ENCODE measurements at places on chromosomes 7 and 10.

- DNase-seq = no peak
These were observed 48.3 kb downstream of the ZNF783 start for GRCh38 chr7:149310113-149310836.

- DNase-seq = no peak
These were observed 223.7 kb downstream of the CXCL12 start for GRCh38 chr10:44161184-44161583.

DNA sequence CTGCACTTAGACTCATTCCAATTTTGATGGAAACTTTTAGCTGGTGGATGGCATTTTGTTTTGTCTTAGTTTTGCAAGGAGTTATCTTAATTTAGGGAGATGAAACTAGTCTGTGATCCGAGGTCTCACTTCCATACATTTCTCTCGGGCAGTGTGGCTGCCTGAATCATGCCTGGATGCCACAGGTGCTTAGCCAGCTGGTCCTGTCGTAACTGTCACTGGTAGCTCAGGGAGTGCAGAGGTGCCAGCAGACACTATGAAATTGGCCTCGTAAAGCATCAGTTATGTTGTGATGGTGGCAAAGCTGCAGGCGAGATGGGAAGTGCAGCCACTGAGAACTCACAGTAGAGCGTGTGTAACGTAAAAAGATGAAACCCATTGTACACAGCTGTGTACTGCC is 74.9 kb downstream of the EGFR start:
- no peak for DNase-seq

DNA sequence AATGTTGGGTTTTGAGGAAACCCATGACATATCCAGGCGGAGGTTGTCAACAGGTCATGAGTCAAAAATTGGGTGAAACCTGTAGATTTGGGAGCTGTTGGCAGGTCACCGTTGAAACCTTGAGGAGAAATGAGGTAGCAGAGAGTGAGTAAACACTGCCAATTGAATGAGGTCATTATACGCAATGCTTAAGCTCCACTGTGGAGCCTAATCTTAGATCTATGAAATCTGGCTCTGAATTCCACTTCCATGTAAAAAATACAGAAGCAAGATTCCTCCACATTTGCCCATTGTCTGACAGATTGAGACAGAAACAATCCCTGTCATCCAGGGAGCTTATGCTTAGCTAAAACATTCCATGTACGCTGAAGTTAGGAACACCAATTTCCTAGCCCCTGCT is 76.0 kb upstream of the IL6 start:
- no peak for DNase-seq

DNA sequence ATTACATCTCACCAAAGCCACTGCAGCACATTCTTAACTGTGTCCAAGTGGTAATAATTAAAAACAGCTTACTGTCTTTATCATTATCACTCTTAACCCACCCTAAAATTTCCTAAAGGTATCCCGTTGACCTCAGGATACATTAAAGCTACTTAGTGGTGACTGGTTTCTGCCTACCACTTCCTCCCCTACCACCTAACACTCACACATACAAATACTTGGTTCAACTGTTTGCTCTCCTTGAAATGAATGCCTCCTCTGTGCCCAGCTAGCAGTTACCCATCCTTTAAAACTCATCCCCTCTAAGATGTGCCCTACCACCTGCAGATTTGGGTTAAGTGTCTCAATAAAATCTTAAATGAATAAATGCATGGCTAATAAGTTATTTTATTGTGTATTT is 7.1 kb downstream of the PCGF5 start:
- DNase-seq = no peak

- no peak for DNase-seq
These were observed 56.2 kb downstream of the EEPD1 start for GRCh38 chr7:36208997-36209813.

DNA sequence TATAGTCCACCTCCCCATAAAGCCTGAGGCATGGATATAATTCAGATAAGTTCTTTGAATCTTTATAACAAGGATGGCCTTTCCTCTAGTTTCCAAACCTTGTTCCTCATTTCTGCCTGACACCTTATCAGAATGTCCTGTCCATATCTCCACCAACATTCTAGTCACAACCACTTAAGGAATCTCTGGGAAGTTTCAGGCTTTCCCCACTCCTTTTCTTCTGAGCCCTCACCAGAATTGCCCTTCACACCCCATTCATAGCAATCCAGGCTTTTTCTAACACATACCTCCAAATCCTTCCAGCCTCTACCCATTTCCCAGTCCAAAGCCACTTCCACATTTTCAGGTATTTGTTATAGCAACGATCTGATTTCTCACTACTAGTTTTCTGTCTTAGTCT is 18.0 kb upstream of the DIP2C start:
- DNase-seq = no peak

GRCh38 chr7:2668401-2668800 is 19.6 kb upstream of the AMZ1 start:
- no peak for DNase-seq

DNA sequence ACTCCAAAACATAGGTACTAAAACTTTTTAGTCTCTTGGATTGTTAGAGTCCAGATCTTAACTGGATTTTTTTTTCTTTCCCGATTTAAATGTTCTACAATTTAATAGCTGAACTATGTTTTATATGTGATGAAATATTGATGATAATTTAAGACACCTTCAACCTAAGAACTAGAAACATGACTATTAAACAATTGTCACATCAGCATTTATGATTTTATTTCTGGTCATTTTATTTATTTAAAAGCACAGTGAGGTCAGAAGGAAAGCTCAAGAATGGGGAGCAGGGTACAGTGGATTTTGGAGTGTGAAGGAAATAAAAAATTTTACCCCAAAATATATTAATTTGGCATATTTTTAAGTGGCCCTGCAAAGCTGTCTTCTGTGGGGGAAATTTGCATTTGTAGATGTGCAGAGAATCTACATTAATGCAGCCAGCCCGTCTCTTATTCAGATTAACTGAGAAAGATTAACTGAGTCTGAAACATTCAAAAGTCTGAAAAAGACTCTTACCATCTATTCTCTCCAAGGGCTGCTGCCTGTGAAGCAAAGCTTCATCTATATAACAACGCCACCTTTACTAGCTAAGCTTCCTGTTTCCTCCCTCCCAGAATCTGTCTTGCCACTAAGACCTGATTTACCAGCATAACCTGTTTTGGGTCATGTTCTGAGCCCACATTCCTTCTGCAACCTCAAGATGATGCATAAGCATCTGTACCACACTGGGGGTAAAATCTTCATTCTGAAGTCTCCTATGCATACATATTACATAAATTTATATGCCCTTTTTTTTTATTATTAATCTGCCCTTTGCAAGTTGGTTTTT is 86.4 kb downstream of the TMEM106B start:
- DNase-seq = no peak

DNA sequence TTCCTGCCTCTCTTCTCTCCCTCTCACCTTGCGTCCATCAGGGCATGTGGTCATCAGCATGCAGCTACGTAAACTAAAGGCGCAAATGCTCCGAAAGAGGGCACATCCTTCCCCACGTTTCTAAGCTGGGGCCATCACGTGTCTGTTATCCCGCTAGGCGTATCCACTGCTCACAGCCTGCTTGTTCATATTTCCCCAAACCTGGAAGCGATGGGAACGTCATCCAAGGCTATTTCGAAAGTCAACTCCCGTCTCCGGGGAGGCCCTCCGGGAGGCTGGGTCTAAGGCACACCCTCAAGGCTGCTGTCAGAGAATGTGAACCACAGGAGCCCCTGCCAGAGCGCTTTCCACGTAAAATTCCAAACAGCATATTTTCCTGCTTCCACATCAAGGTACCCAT is 199.2 kb downstream of the DIP2C start:
- DNase-seq = no peak

- no peak for DNase-seq
These were observed 573.5 kb downstream of the KIF20B start for GRCh38 chr10:90274721-90275468.

DNA sequence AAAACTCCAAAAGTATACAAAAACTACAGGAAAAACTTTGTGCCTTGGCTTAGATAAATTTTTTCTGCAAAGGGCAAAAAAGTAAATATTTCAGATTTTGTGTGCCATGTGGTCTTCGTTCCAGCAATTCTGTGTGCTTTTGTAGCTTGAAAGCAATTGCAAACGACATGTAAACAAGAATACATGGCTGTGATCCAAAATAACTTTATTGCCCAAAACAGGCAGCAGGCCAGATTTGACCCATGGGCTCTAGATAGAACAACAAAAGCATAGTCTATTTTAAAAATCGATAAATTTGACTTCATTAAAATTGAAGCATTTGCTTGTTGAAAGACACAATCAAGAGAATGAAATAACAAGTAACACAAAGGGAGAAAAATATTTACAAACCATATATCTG is 336.6 kb downstream of the HPSE2 start:
- DNase-seq = no peak

DNA sequence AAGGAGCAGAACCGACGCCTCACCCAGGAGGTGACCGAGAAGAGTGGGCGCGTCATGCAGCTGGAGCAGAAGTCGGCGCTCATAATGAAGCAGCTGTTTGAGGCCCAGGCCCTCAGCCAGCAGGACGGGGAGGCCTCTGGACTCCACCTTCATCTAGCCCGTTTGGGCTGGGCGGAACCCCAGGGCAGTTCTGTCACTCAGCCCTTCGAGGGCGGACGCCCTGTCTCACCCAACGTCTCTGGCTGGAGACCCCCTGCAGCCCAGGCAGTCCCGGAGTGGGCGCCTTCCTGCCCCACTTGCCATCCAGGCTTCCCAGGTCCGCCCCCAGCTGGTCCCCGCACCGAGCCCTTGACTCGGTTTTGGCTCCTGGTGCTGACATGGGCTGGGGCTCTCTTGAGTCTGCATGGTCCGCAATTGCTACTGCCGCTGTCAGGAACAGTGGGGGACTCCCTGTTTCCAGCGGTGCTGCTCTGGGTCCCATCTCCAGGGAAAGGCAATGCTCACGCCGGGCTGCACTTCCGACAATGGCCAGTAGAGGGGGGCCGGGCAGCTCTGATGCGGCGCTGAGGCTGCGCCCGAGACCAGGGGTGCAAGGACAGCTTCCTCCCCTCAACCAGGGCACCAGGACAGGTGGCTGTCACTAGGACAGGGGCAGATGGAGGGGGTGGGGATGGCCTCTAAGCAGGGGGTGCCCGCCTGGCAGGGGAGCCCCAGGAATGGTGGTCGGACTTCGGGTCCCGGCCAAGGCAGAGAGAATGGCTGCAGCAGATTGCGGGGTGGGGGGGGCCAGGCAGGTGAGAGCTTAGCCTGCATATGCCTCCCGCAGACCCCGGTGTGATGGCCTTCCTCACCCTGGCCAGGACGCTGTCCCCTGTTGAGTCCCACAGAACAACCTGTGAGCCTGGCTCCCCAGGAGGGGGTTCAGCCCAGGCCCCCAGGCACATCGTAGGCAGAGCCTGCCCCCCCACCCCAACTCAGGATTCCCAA is 71.2 kb upstream of the KCTD7 start:
- peak; percentile 57 for DNase-seq

- DNase-seq = no peak
These were observed 315.2 kb downstream of the GATA3 start for GRCh38 chr10:8369666-8370065.

DNA sequence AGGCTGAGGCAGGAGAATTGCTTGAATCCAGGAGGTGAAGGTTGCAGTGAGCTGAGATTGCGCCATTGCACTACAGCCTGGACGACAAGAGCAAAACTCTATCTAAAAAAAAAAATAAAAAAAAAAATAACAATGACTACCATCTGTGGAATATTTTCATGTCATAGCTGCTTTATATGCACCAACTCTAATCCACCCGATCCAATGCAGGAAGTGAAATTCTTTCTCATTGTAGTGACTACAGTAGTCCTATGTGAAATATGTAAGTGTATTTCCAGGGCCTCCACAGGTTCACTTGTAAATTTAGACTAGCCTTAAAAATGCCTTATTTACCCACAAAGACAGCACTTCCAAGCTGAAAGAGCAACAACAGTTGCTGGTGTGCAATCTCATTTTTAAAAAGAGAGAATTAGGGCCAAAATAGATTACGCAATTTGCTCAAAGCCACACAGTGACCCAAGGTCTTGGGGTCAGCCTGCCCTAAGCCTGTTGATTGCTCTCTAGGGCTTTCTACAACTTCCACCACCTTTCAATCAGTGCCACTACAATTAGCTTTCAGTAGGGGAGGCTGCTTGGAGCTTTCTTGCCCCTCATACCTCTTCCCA is 25.8 kb upstream of the EGFR start:
- no peak for DNase-seq

GRCh38 chr10:15293862-15294842 is 76.9 kb downstream of the FAM171A1 start:
- DNase-seq = no peak

DNA sequence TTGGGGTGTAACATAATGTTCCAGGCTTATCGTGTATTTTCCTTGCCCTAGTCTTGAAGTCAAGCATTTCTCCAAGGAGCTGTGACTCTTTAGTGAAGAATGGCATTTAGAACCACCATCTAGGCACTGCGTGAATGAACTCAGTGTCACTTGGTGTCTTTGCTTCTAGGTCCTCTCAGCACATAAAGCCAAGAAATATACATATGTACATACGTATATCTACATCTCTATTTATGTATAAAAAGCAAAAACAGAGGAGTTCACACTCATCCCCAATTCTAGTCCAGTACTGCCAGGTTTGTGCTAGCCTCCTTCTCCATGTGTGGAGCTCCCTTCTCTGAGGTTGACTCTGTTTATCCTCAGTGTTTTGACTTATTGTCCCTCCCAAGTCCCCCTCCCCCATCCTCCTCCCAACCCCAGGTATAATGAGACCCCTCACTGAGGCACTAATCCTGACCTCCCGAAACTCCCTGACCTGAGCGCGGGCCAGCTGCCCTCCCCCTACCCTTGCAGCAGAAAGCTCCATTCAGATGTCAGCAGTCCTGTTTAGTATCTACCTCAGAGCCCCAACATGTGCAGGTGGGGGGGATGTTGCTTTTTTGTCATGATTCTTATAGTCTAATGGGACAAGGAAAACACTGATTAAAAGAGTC is 61.5 kb downstream of the GDI2 start:
- no peak for DNase-seq

GRCh38 chr10:77983384-77984341 is 45.7 kb downstream of the POLR3A start:
- no peak for DNase-seq

GRCh38 chr7:140724706-140725105 is 28.2 kb downstream of the NDUFB2 start:
- DNase-seq = no peak

DNA sequence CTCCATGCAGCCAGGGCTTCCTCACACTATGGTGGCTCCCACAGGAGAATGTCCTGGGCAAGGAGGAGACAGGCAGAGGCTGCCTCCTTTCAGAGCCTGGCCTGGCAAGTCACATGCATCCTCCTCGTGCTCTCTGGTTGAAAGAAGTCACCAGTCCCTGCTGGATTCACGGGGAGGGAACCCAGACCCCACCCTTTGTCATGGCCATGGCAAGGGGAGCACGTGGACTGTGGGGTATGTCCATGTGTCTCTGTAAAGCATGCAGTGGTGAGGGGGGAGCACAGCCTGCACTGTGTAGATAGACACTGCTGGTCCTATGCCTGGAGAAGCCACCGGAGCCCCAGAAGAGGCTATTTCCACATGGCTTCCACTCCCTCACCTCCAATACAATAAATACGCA is 225.0 kb downstream of the TCERG1L start:
- no peak for DNase-seq

GRCh38 chr7:3747467-3747866 is 446.4 kb downstream of the SDK1 start:
- DNase-seq = no peak
